Activated gamma-delta T cell treated with anti-CD3 and anti-CD28 coated beads, Interleukin-2, amount 50 U/mL, for 16 hours (primary cell): ENCODE measurements at places on chromosomes 3 and 15.

DNA sequence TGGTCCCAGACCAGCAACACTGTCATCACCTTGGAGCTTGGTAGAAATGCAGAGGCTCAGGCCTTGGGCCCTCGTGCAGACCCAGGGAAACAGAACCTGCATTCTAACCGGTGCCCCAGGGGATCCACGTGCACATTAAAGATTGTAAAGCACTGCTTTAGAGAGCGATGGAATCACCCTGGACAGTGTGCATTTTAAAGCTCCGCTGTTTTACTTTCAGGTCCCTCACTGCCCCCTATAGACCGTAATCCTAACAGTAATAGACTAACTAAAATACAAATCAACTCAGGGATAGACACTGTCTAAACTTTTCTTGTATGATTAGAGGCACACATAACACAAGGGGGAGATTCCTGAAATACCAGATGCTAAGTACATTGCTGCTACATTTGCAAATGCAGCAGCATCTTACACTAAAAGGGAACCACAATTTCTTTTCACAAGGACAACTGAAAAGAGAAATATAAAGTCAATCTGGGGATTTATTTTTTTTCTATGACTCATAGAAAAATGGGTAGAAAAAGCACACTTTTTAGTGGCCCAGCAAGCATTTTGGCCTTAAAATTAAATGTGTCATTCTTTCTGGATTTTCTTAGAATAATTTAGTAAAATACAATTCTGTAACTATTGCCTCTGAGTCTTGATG is 10.5 kb upstream of the SH3GL3 start:
- no peak for DNase-seq

DNA sequence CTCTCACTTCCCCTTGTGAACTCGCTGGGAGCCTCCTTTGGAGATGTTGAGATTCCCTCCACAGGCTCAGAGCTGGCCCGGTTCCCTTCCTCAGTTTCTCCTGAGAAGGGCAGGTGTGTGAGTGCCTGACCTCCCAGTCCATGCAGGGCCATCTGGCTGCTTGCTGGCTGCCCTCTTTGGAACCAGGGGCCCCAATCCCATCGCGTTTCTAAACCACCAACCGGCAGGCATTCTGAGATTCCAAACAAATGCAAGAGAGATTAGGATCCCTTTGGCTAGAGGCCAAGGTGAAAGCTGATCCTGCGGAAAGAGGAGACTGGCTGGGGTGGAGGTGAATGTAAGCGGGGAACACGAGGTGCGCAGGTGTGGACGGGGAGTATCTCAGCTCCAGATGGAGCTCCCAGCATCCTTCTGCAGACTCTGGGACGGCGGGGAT is 2.9 kb upstream of the PRRT3 start:
- no peak for DNase-seq

DNA sequence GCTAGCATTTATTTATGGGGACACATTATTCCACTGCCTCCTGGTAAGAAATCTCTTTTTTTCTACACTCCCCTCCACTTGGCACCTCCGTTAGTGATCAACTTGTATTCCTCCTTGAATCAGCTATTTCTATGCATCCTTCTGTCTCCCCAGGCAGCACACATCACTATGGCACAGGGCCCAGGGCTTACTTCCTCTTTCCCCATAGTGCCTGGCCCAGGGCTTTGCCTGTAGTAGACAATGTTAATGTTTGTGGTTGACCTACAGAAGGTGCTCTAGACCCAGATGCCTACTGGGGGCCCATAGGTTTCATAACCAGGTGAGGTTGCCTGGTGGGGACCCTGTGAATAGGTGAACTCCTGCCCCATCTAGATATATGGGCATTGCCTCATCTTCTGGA is 44.9 kb downstream of the EPHB1 start:
- no peak for DNase-seq

DNA sequence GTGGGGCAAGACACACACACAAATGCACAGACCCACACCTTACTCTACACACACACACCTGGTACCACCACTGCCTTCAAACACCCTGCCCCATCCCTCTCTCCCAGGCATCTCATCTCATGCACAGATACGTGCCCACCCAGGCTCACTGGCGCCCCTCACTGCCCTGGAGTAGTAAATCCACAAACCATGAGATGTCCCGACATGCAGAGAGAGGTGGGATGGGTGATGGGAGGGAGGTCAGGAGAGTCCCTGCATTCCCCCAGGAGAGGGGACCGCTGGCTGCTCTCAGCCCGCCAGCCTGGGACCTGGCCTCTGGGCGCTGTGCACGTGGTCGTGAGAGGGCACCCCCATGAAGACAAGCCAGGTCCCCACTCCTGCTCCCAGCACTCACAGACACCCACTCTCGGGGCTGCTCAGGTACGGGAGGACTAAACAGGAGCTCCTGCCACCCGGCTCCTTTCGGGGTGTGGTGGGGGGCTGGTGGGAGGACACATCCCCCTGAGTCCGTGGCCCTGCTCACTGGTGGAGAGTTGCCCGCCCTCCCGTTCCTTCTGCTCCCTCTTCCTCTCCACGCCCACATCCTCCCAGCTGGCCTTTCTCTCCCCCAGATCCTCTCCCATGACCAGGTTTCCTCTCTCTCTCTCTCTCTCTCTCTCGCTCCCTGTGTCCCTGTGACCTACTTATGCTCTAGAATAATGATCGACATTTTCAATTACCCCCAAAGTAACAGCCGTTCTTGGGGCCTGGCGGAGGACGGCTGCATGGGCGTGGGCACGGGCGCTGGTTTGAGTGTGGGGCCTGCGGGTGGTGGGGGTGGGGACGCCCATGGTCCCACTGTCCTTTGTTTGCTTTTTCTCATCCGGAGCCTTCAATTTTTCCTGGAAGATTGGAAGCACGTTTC is 18.9 kb upstream of the CSPG4 start:
- no peak for DNase-seq

DNA sequence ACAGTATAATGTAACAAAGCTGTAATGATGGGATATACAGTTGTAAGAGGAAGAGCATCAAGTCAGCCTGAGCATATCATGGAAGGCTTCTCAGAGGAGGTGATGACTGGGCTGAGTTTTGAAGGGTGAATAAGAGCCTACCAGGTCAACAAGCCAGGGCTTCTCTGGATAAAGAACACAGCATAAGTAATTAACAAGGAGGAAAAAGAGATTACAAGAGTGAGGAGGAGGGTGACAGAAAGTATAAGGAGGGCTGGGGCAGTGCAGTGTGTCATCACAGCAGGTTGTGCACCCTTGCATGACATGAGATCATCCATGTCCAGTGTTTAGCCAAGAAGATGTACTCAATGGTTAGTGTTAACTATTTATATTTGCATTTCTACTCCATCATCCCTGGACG is 16.9 kb upstream of the SPATA12 start:
- DNase-seq = no peak
